ENCODE measurements at places on chromosomes 6 and 20.

- no peak for DNase-seq
These were observed 166.2 kb downstream of the SOX4 start for GRCh38 chr6:21759721-21760120.

DNA sequence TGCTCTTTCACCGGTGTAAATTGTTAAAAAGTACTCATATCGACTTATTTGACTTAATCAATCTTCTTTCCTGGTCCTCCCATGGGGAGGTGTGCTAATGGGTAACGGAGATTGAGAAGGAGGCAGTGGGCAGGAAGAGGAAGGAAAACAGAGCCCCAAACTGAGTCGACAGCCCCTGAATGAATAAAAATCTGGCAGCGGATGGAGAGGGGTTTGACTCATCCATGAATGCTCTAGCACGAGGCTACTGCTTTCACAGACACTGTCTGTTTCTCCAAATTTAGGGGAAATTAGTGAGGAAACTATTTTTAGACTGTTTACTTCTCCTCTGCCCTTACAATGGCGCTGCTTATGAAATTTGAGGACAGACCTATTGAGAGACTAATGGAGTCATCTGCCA is 142.2 kb upstream of the ATXN1 start:
- no peak for DNase-seq

DNA sequence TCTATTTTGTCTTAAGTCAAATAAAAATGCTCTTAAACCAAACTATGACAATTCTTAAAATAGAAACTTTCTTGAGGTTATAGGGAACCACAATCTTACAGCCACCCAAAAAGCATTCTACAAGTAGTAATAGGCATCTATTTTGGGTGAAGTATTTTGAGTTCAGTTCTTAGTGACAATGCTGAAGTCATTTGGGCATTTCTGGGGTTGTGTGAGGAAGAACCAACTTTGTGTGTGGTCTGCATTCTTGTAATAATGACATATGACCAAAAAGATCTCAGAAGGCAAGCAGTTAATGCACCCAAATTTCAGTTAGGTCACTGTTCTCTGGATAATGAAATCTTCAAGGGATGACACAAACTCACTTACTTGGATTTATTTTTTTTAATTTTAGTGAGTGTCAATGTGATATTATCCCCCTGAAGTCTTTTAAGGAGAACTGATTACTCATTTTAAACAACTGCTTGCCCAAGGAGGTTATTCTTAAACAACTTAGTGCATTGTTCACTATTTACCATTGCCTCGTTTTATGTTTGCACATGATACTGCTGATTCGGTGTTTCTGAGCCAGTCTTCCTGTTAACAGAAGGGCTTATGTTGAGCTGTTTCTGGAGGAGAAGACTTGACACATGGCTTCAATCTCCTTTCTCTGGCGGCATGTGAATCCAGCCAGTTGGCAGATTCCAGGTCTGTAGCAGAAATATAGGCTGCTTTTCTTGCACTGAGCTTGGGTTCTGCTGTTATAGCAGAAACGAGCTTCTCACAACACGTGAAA is 618.9 kb downstream of the BCKDHB start:
- no peak for DNase-seq

DNA sequence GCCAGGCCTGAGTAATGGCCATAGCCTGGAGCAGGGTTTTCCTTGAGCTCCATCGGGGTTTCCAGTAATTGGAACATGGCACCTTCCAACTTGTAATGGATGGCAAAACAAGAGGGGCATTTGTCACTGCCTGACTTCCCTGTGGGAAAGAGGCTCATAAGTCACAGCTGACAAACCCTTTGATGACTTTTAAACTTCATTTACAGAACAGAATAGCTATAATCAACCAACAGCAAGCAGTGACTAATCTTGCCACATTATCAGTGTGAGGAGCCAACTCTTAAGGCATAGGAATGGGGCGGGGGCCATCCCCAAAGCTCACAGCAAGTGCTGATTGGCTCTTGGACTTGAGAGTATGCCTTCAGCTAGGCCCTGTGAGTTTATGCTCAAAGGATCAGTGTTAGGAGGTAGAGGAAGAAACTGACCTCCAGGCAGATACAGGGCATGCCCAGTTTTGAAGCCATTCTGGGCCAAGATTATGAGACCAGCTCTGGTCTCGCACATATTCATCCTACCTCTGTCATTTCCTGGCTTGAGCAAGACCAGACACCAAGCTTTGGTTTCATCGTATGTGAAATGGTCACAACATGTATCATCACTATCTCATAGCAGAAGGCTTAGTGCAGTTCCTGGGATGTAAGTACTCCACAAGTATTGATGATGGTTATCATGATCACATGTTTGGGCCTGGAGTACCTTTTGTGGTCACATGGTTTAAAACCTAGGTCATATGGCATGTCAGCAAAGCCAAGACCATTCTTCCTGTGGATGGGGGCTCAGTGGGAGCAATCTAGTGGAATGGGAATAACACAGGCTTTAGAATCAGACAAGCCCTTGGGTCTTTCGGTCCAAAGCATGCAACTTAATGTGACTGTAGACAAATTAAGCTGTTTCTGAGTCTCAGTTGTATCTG is 49.2 kb downstream of the EIF2S2 start:
- no peak for DNase-seq

DNA sequence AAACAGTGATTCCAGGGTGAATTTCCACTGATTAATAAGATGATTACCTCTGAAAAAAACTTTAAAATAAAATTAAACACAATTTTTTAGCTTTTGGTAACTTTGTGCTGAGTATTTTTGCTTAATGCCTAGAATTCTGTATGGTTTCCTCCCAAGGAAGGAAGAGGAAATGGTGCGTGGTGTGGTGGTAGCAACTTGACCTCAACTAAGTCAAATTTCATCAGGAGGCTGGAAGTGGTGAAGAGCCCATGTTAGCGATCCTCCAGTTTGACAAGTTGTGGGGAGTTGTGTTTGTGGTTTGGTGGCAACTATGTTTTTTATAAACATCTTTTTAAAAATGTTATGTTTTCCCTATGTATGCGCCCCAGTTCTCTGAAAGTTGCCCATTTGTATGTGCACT is 5.0 kb upstream of the RTF2 start:
- no peak for DNase-seq

DNA sequence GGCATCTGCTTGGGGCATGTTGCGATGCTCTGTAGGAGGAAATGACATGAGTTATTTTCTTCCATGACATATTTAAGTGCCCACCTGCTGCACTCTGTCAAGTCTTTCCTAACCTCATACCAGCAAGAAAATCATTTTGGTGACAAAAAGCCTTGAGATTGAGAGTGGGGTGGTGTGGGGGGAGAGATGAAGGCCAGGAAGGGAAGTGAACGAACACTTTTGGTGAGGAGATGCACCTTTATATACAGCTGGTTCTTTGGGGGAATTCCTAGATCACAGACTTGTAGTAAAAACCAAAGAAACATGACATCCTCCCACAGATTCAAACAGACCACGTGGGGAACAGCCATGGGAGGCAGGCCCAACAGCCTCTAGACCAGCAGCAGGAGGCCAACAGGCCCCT is 26.1 kb downstream of the NCOA5 start:
- DNase-seq: no peak

DNA sequence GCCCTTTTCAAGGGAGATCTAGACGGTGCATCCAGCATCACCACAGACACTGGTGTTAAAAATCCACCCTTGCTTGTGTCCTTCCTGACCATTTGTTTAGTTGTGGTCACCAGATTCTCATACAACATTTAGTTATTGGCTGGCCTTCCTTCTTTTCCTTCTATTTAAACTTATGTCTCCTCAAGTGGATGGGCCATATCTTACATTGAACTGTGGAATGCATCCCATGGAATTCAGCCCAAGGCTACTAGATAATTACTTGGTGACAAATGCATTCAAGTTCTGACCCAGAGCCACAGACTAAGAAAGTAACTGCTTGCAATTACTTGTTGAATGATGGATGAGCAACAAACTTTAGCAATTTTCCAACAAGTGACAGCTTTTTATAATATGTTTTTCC is 198.9 kb upstream of the SSTR4 start:
- DNase-seq: no peak

DNA sequence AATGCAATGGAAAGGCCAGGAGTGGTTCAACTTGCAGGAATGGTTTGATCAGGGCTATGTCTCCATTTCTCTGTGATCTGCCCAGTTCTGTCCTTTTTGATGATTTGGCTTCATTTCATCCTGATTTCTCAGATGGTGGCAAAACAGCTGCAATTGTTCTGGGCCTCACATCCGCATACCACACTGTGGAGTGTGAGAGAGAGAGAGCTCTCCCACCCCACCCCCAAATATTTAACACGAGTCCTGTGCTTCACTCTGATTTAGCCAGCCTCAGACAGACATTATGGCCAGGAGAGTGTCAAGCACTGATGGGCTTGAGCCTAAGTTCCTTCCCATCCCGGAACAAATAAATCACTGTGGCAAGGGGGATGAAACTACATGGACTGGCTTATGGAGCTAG is 284.6 kb downstream of the CDC5L start:
- no peak for DNase-seq

DNA sequence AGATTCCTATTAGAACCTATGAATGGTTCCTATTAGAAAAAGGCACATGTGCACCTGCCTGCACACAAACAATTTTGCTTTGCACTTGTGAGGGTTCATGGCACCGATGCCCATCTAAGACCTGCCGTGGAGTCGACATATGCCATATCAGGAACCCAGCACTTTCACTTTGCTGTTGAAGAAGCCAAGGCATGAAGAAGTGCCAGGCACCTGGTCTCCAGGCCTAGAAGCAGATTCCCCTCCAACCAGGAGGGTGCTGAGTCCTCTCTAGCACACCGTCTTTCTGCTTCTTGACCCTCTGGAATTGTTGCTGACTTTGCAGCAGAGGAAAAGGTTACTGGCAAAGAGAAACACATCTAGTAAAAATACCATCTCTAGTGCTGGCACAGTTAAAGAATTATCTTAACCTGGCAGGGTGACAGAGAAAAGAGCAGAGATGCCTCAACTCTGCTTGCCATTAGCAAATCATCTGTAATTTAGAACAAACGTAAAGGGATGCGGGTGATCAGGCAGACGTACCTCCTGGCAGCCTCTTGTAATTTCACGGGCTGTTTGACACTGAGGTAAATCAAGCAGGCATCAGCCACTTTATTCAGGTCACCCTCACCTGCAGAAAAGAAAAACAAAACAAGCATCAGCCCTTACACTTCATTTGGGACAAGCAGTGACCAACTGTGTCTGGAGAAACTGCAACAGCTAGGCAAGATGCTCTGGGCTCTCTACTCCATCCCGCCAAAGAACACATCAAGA is 37.2 kb downstream of the TTI1 start:
- no peak for DNase-seq

- DNase-seq: no peak
These were observed 138.8 kb upstream of the HMGN3 start for GRCh38 chr6:79373246-79373645.

- peak; percentile 65 for DNase-seq
These were observed 8.3 kb upstream of the NCOA3 start for GRCh38 chr20:47493175-47493962.

DNA sequence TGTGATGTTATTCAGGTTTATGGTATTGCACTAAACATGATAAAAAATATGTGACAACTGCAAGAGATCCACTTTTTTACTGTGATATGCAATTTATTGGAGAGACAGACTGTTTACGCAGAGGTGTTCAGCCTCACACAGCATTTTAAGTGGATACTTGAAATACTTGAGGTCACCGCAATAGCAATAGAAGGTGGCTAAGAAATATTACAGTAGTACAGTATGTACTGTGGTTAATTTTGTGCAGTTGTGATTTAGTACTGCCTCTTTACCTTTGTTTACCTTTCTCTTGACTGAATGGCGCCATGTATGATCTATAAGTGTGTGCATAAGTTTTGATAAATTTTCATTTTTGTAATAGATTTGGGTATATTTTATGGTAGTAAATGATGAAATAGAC is 17.4 kb downstream of the MACROD2 start:
- no peak for DNase-seq

- peak; percentile 55 for DNase-seq
These were observed 67.5 kb downstream of the MTHFD1L start for GRCh38 chr6:150932996-150933395.

GRCh38 chr20:5528261-5528660 is 211.5 kb upstream of the PROKR2 start:
- DNase-seq: no peak

DNA sequence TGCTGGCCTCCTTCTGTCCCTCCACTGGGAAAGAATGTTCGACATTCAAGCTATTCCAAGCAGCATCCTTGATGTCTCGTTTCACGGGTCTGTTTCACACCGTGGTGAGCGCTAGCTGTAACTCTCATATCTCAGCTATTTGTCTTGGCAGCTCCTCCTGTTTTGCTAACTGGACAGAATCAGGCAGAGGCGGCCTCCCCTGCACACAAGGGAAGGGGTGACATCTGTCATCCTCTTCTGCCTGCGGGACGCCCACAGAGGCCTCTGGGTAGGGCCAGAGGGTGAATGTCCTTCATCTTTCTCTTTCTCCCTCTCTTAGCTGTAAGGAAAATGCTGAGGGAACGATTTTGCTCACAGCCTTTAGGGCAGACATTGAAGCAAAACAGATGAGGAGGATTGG is 232.8 kb upstream of the GMDS start:
- no peak for DNase-seq

DNA sequence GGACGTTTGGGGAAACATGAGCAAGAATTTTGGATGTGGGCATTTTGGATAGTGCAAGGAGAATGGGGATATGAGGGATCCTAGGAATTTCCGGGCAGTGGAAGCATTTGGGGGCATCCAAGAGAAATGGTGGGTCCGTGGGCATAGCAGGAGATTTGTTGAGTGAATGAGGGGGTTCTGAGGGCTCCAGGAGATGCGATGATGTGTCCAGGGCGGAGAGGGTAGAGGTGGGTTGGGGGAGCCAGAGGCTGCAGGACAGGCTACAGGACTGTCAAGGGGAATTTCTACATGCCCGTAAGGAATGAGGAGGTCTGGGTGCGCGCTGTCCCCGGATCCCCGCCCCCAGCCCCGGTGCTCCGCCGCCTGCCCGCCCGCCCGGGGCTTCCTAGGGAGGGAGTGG is 364 bp downstream of the FRS3 start:
- no peak for DNase-seq

GRCh38 chr6:120875900-120876299 is 458.4 kb downstream of the TBC1D32 start:
- DNase-seq: no peak

GRCh38 chr20:20894280-20894679 is 181.8 kb upstream of the RALGAPA2 start:
- no peak for DNase-seq

GRCh38 chr6:29633534-29633905 is 537 bp upstream of the GABBR1 start:
- DNase-seq: no peak

DNA sequence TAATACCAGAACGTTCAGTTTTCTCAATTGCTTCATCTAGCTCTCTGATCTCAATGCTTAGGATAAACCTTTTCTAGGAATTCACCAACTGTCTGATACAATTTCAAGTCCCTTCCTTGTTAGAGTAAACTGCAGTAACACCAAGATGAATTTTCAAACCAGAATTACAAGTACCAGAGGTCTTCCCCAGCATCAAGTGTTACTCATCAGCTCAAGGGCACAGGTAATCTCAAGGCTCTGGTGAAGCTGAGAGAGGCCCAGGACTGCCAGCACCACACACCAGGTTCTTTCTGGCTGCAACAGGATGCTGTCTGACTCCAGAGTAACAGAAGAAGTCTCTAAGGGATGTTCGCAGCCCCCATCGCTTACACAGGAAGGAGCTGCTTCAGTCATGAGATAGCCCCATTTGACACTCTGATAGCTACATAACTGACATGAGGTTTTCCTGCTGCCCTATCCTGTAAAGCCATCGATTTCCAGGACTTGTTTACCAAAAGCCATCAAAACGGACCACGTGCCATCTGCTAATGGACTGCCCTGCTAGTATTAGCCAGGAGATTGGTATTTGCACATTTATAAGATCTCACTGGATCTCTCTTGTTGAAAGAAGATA is 549.4 kb downstream of the UTRN start:
- no peak for DNase-seq
